ENCODE measurements at places on chromosomes 6 and 20.
A peak's percentile ranks its signal among the peaks of the same experiment; 100 is the strongest.

- peak; percentile 49 for DNase-seq
These were observed 39.2 kb upstream of the TPD52L1 start for GRCh38 chr6:125114248-125114858.

GRCh38 chr6:85678026-85678601, 35.4 kb upstream of the SYNCRIP start:
- DNase-seq, result no peak

- DNase-seq, result no peak
These were observed 43.7 kb downstream of the FRK start for GRCh38 chr6:116016846-116017545.

DNA sequence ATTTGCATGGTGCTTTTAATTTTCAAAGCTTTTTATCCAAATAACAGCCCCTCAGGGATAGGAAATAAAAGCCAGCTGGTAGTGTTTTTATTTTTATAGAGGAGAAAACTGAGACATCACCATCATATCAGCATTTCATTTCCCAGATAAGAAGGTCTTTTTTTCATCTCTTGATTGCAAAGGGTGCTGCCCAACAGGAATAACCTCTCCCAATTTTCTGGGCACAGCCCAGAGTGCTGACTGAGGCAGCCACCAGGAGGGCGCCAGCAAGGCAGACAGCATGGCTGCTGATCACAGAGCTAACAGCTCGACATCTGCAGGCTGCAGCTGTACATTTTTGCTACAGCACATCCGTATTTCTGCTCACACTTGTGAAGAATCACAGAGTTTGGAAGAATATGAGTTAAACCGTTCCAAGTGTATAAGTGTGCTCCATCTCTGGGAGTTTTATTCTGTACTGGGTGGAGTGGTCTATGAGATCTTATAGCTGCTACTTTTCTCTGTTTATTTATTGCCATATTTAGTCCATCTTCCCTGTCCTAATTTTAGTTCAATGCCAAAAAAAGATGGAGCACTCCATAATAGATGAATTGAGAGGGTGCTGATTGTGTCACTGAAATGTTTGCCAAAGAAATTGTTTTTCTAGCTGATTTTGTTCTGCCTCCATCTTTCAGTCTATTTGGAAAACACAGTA, 85.5 kb upstream of the C20orf144 start:
- peak; percentile 49 for DNase-seq

DNA sequence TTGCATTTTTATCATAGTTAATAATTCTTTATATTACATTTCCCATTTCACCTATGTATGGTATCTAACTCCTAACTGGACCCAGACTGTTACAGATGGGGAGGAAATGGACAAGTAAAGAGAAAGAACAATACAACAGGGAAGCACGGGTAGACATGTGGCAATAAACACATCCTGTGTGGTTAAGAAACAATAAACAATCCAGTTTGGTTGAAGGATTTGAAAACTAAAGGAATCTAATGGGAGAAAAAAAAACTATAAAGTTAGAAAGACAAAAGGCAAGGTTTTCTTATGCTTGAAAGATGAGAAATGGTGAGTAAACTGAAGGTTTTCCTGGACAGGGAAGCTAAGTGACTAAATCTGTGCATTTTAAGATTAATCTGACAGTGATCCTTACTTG, 34.9 kb upstream of the ALDH8A1 start:
- DNase-seq, result no peak

Data from hematopoietic multipotent progenitor cell treated with erythropoietin and hydrocortisone succinate and interleukin-3 and kit ligand, for 17 days (in vitro differentiated cells).